Vagina (tissue), 2 donors: ENCODE measurements at places on chromosomes 11 and 22.

GRCh38 chr11:61034704-61035525, 63.4 kb downstream of the CD6 start:
- H3K36me3 ChIP-seq, result no peaks in the 10 kb centered on the region
- H3K4me3 ChIP-seq, result no peak overlapping the region
- no peaks in the 10 kb centered on the region for H3K4me1 ChIP-seq
- H3K27ac ChIP-seq, result no peak overlapping the region
- no peak for DNase-seq
- H3K27me3 ChIP-seq, result no peaks in the 10 kb centered on the region

- no peak overlapping the region for H3K27ac ChIP-seq
- H3K4me3 ChIP-seq, result no peak overlapping the region
- no peak for DNase-seq
- peaks cover 52% of the 10 kb centered on the region for H3K4me1 ChIP-seq
These were observed 42.5 kb downstream of the TBX1 start for GRCh38 chr22:19802894-19803735.

DNA sequence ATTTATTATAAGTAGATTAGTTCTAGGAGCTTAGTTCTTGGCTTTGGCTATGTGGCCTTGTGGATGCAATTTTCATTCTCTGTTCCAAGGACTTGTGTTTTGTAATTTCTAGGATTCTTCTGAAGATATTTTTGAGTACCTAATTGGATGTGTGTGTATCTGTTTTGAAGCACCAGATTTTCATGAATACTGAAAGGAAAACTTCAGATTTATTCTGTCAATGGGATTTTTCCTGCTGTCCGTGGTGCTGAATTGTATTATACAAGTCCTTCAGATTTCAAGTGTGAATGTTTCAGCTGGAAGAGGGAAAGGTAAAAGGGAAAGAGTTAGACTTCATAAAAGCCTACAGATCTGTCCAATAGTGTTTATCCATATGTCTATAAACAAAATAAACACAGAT, 18.2 kb upstream of the SYN3 start:
- no peak overlapping the region for H3K4me3 ChIP-seq
- no peak for DNase-seq
- no peaks in the 10 kb centered on the region for H3K27me3 ChIP-seq
- no peak overlapping the region for H3K27ac ChIP-seq

DNA sequence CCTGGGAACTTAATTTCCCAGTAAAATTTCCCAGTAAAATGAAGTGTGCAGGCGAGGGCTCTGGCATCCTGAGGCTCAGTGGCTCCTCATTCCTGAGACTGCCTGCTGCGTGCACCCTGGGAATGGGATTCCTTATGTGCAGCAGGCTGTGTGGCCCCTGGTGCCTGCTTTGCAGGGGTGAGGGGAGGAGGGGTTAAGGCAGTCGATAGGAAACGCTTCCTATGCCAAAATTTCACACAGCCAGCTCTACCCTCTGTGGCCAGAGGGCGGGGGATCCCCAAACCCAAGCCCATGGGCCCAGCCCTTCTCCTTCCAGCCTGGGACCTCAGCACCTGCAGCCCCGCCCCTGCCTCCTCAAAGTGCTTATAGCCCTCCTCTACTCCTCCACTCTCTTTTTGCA, 12.1 kb upstream of the BAIAP2L2 start:
- no peak overlapping the region for H3K4me3 ChIP-seq
- no peak for DNase-seq
- H3K27ac ChIP-seq, result no peak overlapping the region
- H3K36me3 ChIP-seq, result no peaks in the 10 kb centered on the region
- no peaks in the 10 kb centered on the region for H3K27me3 ChIP-seq

DNA sequence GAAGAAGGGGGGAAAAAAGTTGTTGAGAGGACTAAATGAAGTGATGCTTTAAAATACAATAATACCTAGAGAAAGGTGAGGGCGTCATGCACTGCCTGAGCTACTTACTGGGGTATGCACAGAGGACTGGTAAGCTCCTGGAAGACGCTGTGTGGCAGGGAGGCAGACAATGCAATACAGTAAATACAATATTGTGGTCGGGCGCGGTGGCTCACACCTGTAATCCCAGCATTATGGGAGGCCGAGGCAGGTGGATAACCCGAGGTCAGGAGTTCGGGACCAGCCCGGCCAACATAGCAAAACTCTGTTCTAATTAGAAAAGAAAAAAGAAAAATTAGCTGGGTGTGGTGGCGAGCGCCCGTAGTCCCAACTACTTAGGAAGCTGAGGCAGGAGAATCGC, 683 bp upstream of the SYTL2 start:
- H3K27ac ChIP-seq, result no peak overlapping the region
- H3K27me3 ChIP-seq, result no peaks in the 10 kb centered on the region
- H3K4me3 ChIP-seq, result peak overlapping the region; percentile 64
- H3K36me3 ChIP-seq, result no peaks in the 10 kb centered on the region
- DNase-seq, result no peak

DNA sequence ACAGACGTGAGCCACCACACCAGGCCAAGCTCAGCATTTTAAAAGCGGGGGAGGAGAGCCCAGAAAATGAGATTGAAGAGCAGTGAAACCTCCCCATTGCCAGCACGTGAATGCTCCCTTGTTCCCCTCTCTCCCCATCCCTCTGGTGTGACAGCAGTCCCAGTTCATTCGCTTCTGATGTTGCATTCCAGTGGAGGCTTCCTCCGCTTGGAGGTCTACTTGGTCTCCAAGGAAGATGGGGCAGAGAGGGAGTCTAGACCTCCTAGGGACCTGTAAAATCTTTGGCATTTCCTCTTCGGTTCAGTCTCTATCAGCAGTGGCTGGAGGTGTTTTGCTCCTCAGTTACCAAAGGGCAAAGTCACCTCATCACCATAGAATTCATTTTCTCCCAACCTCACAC, 30.2 kb upstream of the EP300 start:
- H3K4me1 ChIP-seq, result no peaks in the 10 kb centered on the region
- no peak for DNase-seq
- H3K27ac ChIP-seq, result no peak overlapping the region
- no peaks in the 10 kb centered on the region for H3K36me3 ChIP-seq
- no peak overlapping the region for H3K4me3 ChIP-seq
- H3K27me3 ChIP-seq, result no peaks in the 10 kb centered on the region
